ENCODE measurements at places on chromosomes 3 and 15.

GRCh38 chr15:90594301-90594738, 64.6 kb downstream of the CRTC3 start:
- DNase-seq = peak; percentile 18

DNA sequence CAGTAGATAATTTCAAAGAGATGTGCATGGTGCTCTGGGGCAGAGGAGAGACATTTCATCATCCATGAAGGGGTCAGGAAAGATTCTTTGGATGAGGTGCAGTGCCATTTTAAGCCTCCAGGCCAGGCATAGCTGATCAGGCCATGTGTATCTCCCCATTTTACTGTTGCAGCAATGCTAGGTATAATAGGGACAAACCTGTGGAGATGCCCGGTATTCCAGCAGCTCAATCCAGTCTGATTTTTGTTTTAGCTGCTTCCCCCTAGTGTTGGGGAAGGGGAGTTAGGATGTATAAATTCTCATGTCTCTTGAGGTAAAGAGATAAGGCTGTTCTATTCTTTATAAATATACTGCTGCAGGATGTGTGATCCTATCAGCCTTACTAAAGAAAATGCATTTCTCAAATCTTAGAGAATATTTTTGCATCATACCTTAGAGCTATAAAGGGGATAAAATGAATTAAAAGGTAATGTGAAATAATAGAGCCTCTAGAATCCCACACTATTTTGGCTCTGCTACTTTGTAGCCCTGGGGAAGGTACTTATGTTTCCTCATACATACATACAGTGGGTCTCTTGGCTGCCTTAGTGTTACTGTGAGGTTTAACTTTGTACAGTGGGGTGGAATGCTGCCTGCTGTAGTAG, 5.2 kb downstream of the CDV3 start:
- no peak for DNase-seq

DNA sequence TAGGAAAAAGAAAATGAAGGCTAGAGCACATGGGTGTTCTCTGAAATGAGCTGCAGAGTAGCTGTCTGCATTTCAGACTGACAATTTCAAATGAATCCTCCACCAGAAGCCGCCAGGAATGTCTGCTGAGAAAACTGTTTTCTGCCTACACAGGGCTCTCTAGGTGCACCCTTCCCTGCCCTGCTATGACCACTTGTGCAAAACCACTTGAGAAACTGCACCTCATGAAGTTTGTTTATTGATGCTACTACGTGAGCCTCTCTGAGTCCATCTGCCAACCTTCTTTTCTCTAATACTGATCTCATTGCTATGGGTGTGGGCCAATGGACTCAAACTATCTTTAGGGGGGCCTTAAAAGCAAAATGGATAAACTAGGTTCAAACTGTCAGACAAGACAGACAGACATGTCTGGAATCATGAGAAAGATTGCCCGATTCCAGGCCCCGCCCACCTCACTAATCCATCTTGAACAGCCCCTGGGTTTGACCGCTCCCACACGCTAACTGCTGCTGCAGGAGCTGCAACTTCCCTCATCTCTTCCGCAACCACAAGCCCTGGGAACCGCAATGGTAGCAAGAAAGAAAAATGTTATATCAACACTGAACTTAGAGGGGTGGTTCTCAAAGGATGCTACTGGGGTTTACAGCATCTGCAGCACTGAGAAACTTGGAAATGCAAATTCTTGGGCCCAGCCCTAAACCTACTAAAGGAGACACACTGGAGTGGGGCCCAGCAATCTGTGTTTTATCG, 9.0 kb upstream of the CD47 start:
- no peak for DNase-seq

GRCh38 chr3:146827836-146828235, 222.7 kb upstream of the PLSCR5 start:
- DNase-seq = no peak

DNA sequence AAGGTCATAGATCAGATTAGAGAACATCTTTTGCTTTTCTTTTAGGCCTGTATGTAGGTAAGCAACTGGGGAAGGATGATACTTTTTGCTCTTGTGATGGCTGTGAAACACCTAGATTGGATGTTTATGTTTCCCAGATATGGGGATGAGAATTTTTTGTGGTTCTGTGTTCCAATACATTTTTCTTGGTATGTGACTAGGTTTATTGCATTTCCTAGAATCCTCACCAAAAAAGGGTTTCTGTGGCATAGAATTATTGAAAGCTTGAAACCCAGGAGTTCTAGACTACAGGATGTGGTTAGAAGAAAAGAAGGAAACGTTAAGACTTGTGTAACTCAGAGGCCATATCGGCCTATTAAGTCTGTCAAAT, 25.8 kb downstream of the OXNAD1 start:
- no peak for DNase-seq

DNA sequence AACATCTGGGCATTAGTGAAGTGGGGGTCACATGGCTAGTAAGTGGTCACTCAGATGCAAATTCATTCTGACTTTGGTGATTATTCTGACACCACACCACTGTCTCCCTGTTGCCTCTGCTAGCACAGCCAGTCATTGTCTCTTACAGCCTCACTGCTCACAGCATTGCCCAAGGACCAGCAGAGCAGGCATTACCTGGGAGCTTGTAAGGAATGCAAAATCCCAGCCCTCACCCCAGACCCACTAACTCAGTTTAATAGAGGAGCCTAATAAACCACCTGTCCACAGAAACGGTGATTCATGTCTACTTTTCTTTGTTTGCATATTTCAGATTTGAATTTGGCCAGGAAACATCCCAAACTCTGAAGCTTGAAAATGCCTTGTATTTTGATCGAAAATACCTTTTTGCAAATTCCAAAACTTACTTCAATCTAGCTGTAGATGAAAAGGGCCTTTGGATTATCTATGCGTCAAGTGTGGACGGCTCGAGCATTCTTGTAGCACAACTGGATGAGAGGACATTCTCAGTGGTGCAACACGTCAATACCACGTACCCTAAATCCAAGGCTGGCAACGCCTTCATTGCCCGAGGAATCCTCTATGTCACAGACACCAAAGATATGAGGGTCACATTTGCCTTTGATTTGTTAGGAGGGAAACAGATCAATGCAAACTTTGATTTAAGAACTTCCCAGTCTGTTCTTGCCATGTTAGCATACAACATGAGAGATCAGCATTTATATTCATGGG, 62.7 kb downstream of the GLDN start:
- DNase-seq = no peak

DNA sequence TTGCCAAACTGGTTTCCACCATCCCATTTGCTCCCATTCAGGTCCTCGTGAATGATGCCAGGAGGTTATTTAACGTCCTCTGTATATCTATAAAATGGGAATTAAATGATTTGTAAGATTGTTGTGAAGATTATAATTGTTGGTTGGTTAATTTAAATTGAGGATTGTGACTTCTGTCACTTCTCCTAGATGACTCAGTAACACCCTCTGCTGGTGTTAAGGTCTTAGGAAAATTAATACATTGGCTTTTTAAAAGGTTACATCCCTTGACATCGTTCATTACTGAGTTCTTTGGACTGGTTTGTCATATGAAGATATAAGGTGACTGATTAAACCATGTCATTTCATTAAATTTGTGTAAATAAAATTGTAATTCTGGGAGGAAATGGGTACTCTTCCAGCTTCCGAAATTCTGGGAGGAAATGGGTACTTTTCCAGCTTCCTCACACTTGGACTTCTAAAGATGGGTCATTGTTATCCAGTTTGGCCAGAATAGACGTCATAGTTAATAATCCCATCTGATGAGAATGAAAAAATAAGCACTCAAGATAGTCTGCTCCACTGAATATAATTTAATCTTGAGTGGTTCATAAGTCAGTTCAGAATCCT, 33.3 kb upstream of the PAQR5 start:
- DNase-seq = no peak

GRCh38 chr15:38486936-38487335, 33.0 kb downstream of the FAM98B start:
- no peak for DNase-seq

GRCh38 chr3:128486681-128487537, 6.1 kb downstream of the GATA2 start:
- DNase-seq = no peak

DNA sequence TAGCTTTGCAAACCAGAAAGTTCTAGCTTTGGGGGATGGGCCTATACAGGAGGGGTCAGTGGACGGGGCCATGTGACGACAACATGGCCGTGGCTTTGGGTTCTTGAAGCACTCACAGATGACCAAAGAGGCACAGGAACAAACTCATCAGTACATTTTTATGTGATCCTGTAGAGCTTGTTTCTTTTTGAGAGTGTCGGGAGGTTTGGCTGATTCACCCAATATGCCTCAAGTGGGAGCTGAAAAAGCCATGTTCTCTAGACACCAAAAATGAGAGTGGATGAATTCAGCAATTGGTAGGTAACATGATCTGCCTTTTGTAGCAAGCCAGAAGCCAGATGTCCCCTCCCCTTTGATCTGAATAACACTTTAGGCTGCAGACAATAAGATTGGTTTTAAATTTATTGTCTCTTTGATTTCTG, 30.1 kb downstream of the GREM1 start:
- no peak for DNase-seq

DNA sequence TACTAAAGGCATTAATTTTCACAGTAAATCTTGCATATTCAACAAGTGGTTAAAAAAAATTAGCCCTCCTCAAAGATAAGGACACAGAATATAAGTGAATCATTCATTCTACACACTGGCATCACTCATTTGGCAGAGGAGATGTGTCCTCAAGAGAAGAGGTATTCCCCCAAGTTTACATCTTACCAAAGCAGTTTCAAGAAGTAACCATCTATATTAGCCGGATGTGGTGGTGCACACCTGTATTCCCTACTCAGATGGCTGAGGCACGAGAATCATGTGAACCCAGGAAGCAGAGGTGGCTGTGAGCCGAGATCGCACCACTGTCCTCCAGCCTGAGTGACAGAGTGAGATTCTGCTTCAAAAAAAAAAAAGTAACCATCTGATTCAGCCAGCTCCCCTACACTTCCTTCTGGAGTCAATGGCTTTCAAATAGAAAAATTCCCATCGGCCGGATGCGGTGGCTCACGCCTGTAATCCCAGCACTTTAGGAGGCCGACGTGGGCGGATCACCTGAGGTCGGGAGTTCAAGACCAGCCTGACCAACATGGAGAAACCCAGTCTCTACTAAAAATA, 15.4 kb downstream of the RAF1 start:
- DNase-seq = no peak

- DNase-seq = no peak
Measured at GRCh38 chr15:40029979-40030893, 8.7 kb downstream of the SRP14 start.

Data from amygdala (tissue), 56 donors.